ENCODE measurements at places on chromosomes 12 and 14.
A peak's percentile ranks its signal among the peaks of the same experiment; 100 is the strongest.

- peak; percentile 45 for DNase-seq
Observed at GRCh38 chr14:90580377-90581335, 183.8 kb downstream of the CALM1 start.

- no peak for DNase-seq
Observed at GRCh38 chr14:37270629-37271028, 72.9 kb downstream of the MIPOL1 start.

GRCh38 chr14:36383767-36384431, 63.5 kb upstream of the MBIP start:
- no peak for DNase-seq

- no peak for DNase-seq
Observed at GRCh38 chr12:103933237-103933636, 3.0 kb downstream of the HSP90B1 start.

- no peak for DNase-seq
Observed at GRCh38 chr12:3061501-3062215, 15.5 kb upstream of the TSPAN9 start.

GRCh38 chr14:41378526-41378925, 228.2 kb upstream of the LRFN5 start:
- no peak for DNase-seq

DNA sequence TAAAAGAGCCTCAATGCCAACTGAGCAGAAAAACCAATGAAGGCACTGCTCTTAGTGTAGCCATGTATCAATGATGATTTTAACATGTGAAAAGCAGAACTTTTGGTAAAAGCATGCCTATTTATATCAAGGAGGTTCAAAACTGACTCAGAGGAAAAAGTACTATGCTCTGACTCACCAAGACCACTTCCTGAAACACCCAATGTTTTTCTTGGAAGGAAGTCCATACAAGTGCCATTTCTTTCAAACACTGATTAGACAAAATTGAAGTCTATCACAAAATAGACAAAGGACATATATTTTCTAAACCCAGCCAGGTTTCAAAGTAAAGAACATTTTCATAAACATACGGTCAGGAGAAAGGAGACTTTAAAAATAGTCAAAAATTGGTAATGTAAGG, 88.6 kb downstream of the EPS8 start:
- peak; percentile 96 for DNase-seq
